ENCODE measurements at places on chromosomes 7 and 10.

DNA sequence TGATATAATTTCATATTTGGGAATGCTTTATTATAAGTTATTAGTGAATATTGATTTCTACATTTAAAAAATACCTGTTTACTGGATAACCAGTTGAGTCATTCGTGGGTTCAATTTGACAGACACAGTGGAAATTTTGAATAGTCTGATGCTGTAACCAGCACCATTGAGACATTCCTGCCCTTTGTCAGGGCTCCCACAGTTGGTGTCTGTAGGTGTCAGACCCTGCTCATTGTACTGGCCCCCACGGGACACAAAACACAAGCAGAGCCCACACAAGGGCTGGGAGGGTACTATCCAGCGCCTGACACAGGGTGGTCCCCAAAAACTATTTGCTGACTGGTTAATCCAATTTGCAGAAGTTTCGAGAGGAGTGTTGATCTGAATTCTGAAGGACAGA lies 35.9 kb downstream of the EEPD1 start:
- no peak for DNase-seq

DNA sequence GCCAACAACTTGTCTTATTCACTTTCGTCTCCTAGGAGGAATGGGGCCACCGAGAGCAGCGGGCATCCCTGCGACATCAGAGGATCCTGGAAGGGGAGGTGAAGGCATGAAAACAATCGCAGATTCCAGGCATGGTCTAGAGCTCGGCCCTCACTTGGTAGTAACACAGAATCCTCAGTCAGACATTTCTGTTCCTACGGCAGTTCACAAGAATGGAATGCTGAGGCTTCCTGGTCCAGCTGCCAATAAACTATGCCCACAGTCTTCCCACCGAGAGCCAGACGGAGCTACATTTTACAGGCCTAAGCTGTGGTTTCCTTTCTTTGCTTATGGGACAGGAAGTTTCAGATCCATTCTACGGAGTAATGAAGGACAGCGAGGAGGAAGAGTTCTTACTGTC lies 75.8 kb downstream of the OR13A1 start:
- no peak for DNase-seq

GRCh38 chr7:909358-910329 lies 33.3 kb downstream of the GET4 start:
- DNase-seq = no peak

DNA sequence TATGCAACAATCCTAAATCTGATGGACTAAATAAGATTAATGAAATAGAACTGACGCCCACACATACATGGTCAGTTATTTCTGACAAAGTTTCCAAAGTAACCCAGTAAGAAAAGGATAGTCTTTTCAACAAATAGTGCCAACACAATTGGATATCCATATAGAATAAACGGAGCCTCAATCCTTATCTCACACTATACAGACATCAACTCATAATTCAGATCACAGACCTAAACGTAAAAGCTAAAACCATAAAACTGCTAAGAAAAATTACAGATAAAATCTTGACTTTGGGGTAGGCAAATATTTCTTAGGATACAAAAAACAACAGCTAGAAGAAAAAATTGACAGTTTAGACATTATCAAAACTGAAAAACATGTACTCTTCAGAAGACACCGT lies 8.5 kb downstream of the CACUL1 start:
- DNase-seq = no peak

GRCh38 chr10:74955796-74956195 lies 129.4 kb downstream of the KAT6B start:
- DNase-seq = no peak

GRCh38 chr10:125201791-125202622 lies 41.6 kb upstream of the CTBP2 start:
- no peak for DNase-seq

- DNase-seq = no peak
Observed at GRCh38 chr10:99233689-99234037, 2.0 kb downstream of the HPSE2 start.

DNA sequence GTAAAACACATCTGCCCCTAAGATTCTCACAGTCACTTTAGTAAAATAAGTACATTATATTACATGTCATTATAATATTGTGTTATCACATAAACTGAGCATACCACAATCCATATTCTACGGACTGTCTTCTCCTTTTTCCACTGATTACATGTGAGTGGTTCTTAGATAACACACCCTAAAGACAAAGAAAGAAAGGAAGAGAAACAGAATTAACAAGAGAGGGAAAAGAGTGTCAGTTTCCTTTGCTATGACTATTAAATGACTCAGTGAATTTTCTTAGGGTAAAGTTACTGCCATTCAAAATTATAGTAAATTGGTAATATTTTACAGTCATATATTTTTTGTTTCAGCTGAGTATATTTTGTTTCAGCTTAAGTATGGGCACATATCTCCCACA lies 268.3 kb downstream of the TWIST1 start:
- DNase-seq = no peak

GRCh38 chr7:43198599-43199090 lies 86.2 kb downstream of the HECW1 start:
- no peak for DNase-seq
